Mammary epithelial cell (primary cell): ENCODE measurements at places on chromosomes 1 and 21. TPM values are rescaled to one million over a fixed set of nuclear protein-coding genes. Genes with fewer than 3 reads are reported as not detected.
A peak's percentile ranks its signal among the peaks of the same experiment; 100 is the strongest.

DNA sequence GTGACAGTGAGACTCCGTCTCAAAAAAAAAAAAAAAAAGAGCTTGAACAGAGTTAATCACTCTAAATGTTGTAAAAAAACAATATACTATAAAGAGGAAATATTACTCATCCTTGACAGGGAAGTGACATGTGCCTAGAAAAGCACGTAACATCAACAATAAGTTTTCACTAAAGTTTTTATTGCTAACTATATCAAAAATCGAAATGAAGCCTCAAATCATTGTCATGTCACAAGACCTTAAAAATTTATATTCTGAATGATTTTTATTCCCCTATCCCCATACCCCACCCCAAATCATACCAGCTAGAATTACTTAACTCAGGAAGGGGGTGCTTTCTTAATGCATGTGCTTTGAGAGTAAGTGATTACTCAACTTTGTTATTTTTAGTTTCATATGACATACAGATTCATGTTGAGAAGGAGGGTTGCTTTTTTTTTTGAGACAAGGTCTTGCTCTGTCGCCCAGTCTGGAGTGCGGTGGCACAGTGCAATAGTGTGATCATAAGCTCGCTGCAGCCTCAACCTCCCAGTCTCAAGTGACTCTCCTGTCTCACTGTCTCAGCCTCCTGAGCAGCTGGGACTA, 53.6 kb upstream of the MUTYH start:
- DNase-seq: no peak

DNA sequence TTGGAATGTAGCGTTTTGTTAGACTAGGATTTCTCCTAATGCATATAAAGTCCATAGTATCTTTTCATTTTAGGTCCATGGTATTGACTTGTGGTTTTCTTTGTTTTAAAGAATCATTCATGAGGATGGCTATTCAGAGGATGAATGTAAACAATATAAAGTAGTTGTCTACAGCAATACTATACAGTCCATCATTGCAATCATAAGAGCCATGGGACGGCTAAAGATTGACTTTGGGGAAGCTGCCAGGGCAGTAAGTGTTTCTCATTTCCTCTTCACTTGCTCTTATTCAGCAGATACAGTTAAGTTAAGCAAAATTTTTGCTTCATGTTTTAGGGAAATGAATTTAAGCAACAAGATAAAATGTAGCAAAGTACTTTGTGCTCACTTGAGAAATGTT, 25.4 kb downstream of the GNAI3 start:
- no peak for DNase-seq

DNA sequence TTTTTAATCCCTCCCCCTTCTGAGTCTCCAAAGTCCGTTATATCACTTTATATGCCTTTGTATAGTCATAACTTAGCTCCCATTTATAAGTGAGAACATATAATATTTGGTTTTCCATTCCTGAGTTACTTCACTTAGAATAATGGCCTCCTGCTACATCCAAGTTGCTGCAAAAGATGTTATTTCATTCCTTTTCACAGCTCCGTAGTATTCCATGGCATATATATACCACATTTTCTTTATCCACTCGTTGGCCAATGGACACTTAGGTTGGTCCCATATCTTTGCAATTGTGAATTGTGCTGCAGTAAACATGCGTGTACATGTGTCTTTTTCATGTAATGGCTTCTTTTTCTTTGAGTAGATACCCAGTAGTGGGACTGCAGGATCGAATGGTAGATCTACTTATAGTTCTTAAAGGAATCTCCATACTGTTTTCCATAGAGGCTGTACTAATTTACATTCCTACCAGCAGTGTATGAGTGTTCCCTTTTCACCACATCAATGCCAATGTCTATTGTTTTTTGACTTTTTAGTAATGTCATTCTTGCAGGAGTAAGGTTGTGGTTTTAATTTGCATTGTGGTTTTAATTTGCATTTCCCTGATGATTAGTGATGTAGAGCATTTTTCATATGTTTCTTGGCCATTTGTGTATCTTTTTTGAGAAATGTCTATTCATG, 12.3 kb downstream of the MAN1C1 start:
- DNase-seq: no peak

The OR10Z1 gene
- total RNA-seq: not detected in 2 replicates

DNA sequence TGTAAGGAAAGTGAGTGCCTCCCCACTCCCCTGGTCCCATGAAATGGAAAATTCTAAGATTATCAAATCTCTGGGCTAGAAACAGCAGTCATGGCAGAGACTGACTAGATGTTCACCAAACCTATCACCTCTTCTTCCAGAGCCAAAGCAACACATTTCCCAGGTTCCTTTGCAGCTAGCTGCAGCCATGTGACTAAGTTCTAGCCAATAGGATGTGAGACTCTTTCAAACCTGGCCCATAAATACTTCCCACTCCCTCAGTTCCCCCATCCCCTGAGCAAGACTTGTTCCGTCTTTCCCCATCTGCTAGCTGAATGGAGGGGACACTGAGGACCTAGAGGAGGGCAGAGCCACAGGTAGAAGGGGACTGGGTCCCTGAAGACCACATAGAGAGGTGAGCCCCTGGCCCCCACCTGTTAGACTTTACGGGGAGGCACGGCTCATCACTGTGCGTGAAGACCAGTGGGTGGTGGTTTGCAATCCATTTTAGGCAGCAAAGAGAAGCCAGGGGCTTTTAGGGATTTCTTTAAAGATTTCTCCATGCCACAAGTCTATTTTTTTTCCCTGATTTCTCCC, 17.2 kb downstream of the FAM43B start:
- no peak for DNase-seq

The DNAI4 gene
- total RNA-seq: 6.0 TPM

DNA sequence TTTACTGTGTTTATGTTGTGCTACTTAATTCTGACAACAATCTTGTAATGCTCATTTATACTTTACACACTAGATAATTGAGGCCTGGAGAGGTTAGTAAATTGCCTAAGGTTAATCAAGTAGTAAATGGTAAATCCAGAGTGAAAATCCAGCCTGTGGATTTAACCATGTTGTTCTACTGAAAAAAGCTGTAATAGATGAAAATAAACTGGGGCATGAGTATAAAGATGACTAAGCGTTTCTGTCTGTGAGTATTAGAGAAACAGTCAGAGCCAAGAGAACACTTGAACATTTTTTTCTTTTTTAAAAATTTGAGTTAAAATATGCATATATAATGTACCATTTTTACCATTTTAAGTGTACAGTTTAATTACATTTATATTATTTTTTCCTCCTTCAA, 47.9 kb upstream of the LEPR start:
- no peak for DNase-seq

DNA sequence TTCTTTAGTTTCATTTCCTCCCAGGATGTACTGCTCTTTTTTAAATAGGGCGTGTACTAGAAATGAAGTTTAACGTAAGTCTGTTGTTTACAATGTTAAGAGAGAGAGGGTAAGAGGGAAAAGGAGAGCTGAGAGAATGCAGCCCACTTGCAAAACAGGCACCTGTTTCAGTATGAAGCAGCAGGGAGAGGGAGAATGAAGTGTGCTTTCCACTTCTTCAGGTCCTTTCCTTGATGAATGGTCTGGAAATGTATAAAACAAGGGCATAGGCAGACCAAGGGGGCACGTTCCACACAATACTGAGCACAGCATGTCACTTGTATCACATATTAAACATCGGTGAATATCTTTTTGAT, 2.0 kb downstream of the KCNA3 start:
- DNase-seq: no peak

DNA sequence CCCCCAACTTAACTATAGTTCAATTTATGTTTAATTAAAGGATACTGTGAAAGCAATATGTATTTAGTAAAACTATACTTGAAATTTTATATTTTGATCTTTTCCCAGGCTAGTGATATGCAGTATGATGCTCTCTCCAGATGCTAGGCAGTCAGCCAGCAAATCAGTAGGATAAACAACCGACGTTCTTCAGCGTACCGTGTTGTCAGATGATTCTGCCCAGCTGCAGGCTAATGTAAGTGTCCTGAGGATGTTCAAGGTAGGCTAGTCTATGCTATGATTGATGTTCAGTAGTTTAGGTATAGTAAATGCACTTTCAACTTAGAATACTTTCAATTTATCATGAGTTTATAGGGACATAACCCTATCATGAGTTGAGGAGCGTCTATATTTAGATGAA, 762.6 kb downstream of the MRPL39 start:
- no peak for DNase-seq

DNA sequence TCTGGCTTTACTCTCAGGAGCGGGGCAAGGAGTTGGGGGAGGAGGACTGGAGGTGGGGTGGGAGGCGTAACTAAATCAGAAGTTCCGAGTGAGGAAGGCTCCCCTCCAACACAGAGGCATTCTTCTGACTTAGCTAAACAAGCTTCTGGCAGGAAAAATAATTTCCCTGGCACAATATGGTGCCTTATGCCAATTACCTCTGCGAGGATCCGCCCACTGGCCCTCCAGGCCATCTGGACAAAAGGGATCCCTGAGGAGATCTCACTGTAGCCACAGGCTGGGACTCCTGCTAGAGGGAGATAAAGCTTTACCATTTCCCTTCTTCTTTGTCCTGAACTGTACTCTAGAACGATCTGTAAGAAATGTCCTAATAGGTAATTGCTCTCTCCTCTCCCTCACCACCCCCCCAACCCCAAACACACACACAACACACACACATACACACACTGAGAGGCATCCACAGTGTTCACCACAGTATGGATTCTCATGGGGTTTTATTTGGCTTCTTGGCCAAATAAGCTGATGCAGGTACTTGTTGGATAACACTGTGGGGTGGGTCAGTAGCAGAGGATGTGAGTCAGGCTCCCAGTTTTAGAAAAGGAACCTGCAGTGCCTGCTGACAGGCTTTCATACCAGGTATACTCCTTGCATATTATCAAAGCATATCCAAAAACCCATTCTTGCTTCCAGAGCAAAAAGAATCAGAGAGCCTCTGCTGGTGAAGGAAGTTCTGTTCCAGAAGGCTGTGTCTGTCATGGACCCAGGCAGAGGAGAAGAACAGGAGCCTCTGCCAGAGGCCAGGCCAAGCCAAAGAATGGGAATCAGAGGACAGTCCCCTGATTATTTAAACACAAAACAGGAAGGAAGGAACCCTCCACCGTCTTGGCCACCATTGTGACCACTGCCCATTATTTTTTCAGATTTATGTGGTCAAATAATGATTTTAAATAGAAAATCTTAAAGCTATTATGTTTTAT, 169.1 kb downstream of the C1orf21 start:
- DNase-seq: peak; percentile 77

GRCh38 chr1:197469620-197470210, 201.7 kb downstream of the CRB1 start:
- DNase-seq: no peak

DNA sequence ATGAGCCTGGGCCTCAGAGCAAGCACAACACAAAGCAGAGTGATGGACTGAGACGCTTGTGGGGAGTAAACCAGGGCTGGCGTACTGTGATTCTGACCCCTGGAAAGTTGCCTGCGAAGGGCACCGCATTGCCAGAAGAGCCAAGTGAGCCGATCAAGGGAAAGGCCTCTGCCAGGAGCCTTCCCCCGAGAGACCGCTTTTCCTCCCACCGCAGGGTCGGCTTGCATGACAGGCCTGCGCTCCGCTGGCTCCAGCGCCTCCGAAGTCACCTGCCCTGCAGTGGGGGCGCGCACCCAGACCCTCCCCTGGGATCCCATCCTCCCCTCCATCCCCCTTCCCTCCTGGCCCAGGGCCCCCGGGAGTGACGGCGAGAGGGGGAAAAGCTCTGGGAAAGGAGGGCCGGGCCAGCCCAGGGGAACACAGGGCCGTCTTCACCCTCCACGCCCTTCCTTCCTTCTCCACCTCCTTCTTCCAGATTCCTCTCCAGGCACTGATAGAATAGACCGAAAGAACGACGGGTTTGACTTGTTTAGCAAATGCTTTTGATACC, 165.0 kb downstream of the TRIM33 start:
- no peak for DNase-seq

GRCh38 chr21:35127851-35128250, 78.7 kb upstream of the RUNX1 start:
- DNase-seq: no peak

DNA sequence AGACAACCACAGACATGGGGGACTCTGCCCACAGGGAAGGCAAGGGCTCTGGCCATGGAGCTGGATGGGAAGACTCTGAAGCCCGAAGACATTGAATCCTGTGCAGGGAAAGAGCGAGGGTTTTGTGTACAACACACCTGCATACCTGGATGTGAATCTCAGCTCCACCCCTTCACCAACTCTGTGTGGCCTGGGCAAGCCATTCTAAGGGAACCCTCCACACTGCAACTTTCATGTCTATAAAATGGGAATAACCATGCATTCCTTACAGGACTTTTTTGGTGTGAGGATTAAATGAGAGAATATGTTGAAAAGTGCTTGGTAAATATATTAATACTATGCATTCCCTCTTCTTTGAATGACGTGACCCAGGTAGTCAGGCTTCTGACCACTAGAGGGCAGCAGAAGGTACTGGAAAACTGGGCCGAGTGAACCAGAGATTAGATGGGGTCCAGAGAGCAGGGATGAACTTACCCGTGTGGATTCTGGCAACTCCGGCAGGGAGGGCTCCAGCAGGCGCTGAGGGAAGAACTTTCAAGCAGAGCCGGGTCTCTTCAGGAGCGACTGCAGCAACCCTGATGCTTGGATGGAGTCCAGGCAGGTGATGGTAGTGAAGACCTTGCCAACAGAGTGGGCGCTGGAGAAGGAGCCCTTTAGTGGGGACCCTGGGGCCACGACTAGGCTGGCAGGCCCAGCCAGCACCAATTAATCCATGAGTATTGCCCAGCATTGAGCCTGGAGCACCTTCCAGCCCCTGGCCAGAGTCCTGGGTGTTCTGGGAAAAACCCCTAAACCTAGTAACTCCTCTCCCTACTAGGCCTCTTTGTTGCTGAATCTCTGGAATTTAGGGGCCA, 834 bp upstream of the ELF3 start:
- DNase-seq: peak; percentile 80

DNA sequence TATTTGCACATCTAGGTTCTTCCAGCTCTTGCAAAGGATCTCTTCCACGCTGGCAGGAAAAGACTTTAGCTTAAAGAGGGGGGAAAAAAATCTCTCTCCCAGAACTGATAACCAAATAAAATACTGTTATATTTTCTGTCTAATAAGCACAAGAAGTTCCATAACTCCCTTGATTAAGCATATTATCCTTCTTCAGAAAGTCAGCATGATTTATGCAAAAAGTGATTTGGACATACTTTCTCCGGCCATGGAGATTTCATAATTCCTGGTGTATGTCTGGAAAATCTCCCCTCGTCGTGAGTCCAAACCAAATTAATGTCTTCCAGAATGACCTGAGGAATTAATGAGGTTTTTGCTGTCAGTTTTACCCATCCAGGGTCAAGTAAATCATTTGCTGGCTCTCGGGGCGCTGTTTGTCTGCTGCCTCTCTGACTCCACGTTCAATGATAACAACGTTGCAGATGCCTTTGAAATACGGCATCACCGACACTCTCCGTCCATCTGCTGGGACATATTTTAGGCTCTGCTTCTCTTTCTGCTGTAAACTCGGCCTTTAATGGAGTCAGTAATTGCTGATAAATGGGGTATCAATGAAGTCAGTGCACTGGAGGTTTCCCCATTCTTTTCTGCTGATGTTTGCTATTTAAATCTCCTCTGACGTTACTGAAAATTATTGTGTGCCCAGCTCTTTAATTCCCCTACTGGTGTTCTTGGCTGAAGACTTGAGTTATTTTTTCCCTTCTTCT, 112.9 kb downstream of the HLX start:
- no peak for DNase-seq
